ENCODE measurements at places on chromosomes 5 and 9. TPM values are rescaled to one million over a fixed set of nuclear protein-coding genes. Genes with fewer than 3 reads are reported as not detected.

- DNase-seq, result no peak
These were observed 14.3 kb downstream of the CDK20 start for GRCh38 chr9:87959916-87960581.

- DNase-seq, result no peak
These were observed 190.9 kb downstream of the GADD45G start for GRCh38 chr9:89795538-89796195.

DNA sequence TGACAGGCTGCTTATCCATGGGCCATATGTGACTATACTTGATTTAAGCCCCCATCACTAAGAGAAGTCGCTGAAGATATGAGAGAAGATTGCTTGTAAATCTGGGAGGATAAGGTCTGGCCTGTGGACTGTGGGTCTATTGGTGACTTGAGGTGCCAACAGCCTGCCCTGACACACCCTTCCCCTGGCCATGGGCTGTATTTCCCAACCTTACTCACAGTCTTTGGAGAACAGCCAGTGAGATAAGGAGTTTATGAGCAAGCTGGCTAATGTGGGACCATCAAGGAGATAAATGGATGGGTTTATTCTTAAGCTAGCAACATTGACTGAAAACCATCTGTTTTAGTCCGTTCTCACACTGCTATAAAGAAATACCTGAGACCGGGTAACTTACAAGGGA is 231.3 kb downstream of the ZSWIM6 start:
- DNase-seq, result no peak

DNA sequence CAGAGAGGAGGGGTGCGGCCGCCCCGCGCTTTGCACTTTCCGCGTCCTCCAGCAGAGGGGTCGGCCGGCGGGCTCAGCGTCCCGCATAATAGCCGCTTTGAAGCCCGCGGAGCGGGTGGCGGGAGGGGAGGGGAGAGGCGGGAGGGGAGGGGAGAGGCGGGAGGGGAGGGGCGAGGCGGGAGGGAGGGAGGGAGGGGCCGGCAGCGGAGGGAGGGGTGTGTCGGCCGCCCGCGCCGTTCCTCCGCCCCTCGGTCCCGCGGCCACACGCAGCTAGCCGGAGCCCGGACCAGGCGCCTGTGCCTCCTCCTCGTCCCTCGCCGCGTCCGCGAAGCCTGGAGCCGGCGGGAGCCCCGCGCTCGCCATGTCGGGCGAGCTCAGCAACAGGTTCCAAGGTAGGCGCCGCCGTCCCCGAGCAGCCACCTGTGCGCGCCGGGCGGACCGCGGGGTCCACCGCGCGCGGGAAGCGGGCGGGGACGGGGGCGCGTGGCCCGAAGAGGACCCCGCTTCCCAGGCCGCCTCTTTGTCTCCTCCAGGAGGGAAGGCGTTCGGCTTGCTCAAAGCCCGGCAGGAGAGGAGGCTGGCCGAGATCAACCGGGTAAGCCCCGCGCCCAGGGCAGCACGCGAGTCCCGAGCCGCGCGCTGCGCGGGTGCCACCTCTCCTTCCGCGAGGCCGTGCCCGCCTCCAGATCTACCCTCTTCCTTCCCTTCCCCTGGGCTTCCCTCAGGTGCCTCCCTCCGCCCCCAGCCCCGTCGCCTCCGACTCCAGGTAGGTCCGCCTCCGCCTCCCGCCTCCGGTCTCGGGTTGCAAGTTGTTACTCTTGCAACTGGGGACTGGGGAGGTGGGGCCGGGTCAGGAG is at the start of gene AIF1L:
AIF1L (plus strand) TSS at position 263 of the 857 bp plus-strand sequence; CDS start at position 362, 99 bp downstream.
- DNase-seq, result no peak

GRCh38 chr5:106600803-106601202 is 1069.9 kb downstream of the EFNA5 start:
- no peak for DNase-seq

GRCh38 chr5:54476682-54477081 is 21.2 kb downstream of the HSPB3 start:
- DNase-seq, result no peak

- DNase-seq, result peak; percentile 12
These were observed 58.9 kb upstream of the RXRA start for GRCh38 chr9:134267305-134267880.

- no peak for DNase-seq
These were observed at the start of gene MCIDAS for GRCh38 chr5:55226934-55227663. TSS of gene MCIDAS (minus strand) at chr5:55227315. CDS start at chr5:55227138, 177 bp downstream.

- DNase-seq, result no peak
These were observed 21.4 kb upstream of the PITX1 start for GRCh38 chr5:135055396-135055795.

GRCh38 chr5:71699233-71699632 is 19.8 kb upstream of the CARTPT start:
- no peak for DNase-seq

DNA sequence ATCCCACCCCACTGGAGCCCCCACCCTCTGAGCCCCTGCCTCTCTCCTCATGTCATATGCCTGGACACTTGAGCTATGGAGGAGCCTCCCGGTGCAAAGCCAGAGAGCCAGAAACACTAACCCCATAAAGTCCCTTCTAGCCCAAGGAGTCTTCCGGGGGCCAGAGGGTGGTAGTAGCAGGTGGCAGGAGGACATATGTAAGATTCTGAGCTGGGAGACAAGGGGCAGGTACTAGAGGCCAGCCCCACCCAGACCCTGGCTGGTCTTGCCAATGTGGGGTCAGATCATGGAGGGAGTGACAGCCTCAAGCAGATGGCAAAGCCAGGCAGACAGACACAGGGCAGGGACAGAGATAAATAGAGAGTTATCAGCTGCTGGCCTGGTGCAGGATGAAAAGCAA is 63.4 kb downstream of the PSD2 start:
- DNase-seq, result no peak

GRCh38 chr9:130167927-130168326 is 4.3 kb upstream of the NCS1 start:
- no peak for DNase-seq

DNA sequence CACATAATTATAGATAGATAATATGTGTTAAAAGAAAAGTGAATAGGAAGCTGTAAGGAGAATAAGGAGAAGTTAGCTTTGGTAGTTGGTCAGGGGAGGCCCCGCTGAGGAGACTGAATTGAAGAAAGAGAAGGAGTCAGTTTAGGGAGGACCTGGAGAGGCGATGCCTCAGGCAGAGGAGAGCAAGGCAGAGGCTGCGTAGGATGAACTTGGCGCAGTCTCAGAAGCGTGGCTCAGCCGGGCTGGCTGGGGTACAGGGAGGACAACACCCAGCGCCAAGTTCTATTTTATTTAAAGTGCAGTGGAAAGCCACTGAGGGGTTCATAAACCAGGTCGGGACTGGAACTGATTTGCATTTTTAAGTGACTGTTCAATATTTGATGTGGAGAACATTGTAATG is 68.5 kb downstream of the PTCD2 start:
- no peak for DNase-seq

DNA sequence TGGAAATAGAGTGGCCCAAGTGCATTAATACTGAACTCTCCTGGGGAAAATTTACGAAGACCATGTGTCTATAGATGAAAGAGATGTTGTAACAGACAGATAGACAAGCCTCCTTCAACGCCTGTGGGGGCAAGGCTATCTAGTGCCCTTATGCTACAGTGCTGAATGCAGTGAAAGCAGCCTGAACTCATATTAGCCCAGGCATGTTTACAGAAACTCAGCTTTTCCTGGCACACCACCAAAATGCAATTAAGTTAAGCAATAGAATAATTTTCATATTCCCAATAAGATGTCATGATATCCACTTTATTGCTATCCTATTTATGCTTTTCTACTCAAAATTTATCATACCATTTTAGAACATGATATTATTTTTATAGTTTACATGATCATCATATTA is 277.0 kb downstream of the DIRAS2 start:
- no peak for DNase-seq

DNA sequence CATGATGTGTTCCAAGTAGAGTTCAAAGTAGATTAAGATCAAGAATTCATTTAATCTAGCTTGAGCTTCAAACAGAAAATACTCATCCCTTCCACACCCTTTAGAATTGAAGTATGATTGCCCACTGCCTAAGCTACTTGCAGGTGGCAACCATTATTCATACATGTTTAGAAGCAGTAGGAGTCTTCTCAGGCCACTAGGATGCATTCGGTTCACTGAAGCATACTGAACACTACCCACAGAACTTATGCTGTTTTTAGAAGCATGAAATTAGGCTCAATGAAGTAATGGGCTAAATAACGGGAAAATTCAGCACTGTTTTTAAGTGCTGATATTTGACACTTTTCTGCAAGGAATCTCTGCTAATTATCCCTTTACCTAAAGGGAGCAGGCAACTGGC is 263.4 kb downstream of the DEPDC1B start:
- no peak for DNase-seq

DNA sequence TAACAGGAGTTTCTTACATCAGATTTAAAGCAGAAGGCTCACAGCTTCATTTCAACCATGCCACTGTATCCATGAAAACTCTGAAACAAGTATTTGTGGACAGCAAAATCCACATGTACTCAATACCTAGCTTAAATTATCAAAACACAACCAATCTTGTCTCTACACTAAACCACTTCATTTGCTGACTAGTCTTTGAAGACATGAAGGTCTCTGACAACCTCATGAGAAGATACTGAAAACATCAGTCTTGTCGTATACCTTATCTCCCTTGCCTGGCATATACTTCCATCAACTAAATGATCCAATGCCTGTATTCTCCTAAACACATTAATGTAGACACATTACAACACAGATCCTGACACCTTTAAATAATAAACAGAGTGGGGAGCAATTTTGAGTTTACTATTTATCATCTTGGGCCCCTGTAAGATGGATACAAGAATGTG is 2.9 kb downstream of the RPS23 start:
- no peak for DNase-seq

GRCh38 chr5:6837095-6837494 is 123.9 kb downstream of the TENT4A start:
- DNase-seq, result no peak

- no peak for DNase-seq
These were observed 183.5 kb downstream of the GNA14 start for GRCh38 chr9:77464661-77465060.

GRCh38 chr9:124122321-124122720 is 110.8 kb downstream of the LHX2 start:
- no peak for DNase-seq

DNA sequence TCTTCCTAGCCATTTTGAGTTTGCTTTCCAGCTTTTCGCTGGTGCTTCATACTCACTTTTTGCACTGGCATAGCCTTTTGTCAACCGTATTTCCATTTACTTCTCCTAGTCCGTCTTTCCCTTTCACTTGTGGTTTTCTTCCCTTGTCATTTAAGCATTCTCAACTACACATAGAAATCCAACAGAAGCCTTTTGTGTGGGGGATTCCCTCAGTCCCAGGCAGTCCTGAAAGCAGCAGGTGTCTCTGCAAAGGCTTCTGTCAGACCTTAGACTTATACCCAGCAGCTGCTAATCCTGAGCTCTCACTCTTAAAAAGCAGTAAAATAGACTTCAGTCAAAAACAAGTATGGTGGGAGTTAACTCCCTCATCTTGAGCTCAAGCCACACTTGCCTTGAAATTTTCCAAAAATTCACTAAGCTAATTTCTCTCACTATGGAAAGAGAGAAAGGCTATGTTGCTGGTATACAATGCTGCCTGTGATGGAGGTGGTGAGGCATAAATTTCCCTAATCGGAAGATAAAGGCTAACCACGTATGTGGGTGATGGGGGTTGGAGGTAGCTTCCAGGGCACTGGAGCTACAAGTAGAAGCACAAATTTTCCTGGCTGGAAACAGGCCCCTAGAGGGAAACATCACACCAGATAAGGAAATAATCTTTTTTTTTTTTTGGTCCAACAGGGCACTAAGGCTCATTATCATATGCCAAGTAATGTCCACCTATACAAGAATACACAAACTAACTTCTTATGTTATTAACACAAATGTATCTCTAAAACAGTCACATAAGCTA is 34.8 kb upstream of the IFNK start:
- no peak for DNase-seq

DNA sequence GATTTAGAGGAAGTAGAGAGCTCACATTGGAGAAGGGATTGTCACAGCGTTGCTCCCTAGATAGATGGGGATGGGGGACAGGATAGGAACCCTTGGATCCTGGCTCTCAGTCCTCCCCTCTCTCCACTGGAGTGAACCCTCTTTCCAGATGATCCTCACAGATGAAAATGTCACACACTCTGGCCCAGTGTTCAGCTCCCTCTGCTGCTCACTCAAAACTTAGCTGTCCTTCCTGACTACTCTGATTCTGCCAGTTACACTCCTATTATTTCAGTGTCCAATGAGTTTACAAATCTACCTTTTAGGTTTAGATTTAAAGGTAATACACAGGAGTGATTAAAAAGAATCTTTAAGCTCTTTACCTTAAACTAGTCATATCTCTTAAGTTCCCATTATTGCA is 5.8 kb upstream of the SPINK7 start:
- no peak for DNase-seq

- DNase-seq, result no peak
These were observed 8.8 kb upstream of the SCGB3A1 start for GRCh38 chr5:180599981-180600553.

- no peak for DNase-seq
These were observed 488.1 kb downstream of the EBF1 start for GRCh38 chr5:158611581-158611980.

DNA sequence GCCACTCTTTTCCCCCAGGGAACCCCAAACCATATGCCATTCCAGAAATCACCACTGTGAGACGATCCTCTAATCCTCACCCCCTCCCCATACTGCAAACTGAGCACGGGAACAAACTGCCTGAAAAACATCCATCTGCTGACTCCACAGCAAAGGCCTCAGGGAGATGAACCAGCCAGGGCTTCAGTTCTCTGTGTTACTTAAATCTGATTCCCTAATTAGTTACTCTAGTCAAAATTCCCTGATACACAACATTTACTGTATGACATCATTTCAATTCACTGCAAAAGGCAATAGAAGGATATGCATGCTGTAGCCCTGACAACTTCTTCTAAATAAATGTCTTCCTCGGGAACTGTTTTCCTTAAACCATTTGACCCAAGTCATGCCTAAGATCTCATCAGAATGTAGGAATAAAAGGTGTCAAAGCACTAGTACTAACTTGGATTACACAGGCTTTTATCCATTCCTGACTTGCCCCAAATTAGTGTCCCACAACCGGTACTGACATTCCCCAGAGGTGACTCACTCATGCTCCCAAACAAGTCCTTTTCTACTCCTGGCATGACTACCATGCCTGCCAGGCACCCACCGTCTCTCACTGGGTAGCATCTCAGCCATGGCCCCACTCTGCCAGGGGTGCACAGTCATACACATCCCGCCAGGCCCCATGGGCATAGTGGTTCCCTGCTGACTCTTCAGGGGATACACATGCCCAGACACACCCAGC is 35.0 kb downstream of the MTX3 start:
- no peak for DNase-seq

DNA sequence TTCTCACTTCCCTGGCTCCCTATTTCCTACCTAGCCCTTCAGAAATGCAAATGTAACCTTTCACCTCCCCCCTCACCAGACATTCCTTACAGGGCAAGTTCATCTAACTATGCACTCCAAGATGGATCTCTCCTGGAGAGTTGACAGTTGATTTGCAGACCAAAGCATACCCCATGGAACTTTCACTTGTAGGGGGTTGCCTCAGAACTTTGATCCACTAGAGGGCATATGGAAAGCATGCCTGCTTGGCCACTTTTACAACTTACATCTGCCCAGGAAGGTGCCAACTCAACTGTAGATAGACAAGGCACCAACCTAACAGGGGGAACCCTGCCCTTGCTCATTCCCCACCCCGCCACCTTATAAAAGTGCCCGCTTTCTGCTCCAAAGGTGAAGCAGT is 187.8 kb downstream of the NXNL2 start:
- DNase-seq, result peak; percentile 64

The CORO2A gene
- 0.51 TPM for total RNA-seq

The MPDZ gene
- 65.6 TPM for total RNA-seq

The PCDHA4 gene
- total RNA-seq, result under 0.01 TPM

The MCIDAS gene
- total RNA-seq, result not detected

The PCDHGB6 gene
- 1.5 TPM for total RNA-seq

The IFNA13 gene
- not detected for total RNA-seq

The HAUS6 gene
- total RNA-seq, result 11.6 TPM
